ENCODE measurements at places on chromosomes 11 and 22.

DNA sequence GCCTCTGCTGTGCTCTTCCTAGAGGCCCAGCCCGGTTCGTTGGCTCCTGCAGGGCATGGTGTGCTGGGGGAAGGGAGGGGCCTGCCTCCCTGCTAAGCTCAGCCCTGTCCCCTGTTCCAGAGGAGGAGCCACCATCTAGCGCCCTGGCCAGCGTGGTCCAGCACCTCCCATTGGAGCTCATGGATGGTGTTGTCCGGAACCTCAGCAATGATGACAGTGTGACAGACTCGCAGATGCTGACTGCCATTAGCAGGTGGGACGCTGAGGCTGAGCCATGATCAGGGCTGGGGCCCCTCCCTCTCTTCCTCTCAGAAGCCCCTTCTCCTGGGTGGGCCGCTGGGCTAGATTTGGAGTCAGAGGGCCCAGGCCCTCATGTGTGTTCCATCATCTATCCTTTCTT lies 9.1 kb downstream of the USP35 start:
- DNase-seq = no peak

GRCh38 chr11:47137476-47137875 lies 39.2 kb downstream of the ARFGAP2 start:
- DNase-seq = no peak

DNA sequence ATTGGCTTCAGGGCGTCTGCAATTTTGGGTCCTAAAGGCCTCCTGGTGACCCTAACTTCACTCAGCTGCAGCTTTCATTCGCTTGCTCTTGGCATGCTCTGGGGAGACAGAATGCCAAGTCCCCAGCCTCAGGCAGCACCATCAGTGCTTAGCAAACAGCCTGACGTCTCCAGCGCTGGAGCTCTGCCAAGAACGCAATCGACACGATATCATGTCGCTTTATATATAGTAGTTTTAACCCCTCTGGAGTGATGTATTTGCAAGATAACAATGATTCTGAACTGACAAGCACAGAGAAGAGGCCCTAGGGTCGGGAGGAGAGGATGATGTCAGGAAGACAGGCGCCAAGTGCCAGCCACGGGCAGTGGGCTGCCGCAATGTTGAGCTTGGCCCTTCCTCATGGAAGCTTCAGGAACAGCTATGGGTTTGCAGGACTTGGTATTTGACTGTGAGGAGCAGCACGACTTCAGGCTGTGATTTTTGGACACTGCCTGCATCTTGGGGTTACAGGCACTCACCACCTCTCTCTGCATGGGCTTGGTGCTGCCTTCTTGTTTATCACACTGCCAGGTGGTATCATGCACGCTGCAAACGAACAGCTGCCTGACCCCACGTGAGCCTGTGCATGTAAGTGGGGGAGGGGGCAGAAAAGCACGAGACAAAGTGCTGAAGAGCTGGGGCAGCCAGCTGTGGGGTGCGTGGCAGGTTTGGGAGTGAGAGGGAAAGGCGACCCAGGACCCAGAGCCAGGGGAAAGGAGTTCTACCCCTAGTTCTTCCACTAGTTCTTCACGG lies 26.1 kb downstream of the B3GAT1 start:
- DNase-seq = no peak

DNA sequence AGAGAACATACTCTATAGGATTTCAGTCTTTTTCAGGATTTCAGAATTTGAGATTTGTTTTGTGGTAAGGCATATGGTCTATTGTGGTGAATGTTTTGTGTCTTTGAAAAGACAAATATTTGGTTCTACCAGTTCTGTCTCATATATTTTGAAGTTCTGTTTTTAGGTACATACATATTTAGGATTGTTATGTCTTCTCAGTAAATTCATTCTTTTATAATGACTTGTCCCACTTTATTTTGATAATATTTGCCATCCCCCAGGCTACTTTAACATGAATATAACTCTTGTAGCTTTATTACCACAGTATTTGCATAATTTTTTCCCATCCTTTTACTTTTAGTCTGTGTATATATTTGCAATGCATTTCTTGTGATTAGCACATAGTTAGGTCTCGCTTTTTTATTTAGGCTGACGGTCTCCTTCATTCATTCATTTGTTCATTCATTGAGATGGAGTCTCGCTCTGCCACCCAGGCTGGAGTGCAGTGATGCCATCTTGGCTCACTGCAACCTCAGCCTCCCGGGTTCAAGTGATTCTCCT lies 32.1 kb downstream of the MTMR3 start:
- no peak for DNase-seq

DNA sequence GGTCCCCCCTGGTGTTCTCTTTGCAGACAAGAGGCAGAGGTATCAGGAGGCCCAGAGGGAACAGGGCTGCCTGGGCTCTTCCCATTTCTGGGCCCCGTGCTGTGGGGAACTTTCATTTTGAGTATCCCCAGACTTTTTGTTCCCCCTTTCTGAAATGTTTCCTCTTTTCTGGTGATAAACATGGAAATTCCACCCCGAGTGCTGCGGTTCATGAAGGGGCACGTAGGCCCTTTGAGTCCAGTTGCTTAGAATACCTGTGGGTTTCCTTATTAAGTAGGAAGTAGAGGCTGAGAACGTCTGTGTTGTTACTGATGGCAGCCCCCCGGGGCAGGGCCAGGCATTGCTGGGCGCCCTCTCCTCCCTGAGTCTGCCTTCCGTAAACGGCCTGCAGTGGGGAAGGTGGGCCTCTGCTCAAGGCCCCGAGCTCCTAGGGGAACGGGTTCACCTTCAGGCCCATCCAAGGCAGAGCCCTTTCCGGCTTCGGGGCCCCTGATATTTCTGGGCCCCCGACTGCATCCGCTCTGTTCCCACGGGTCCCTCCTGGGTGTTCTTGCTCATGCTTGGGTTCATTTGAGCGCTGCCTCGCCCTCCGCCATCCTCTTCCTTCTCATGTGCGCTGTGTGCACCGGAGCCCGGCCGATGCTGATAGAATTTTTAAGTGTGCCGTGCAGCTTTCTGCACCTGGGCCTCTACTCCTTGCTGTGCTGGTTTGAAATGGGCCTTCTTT lies 12.0 kb downstream of the TBC1D22A start:
- DNase-seq = no peak

DNA sequence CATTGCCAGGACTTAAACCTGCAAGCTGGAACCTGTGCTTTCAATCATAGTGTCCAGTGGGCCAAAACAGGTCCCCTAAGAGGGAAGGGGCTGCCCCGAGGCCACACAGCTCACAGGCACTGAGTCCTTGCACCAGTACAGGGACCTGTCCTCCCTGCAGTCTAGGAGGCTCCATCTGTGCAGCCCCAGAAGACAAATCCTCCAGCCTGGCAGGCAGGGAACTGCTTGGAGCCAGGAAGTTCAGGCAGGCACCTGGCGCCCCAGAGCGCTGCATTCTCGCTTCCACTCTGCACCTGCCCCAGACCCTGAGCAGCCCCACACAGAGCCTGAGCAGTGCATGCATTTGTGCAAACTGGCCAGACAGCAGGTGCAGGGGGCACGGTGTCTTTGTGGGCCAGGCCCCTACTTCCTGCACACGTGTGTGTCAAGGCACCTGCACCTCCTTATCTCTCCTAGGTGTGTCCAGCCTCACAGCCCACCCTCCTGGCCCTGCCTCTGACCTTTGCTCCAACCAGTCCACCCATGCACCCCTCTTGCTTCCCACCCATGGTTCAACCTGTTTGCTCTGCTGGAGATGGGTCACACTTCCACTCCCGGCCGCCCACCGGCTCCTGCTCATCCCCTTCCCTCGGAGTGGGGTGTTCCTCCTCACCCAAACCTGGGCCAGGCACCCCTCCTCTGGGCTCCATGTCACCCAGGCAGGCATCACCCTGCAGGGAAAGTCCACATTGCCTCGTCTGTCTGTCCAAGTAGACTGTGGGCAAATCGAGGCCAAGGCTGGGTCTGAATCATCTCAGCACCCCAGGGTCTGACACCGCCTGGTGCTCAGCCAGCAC lies 19.0 kb downstream of the LINC01488 start:
- DNase-seq = no peak

DNA sequence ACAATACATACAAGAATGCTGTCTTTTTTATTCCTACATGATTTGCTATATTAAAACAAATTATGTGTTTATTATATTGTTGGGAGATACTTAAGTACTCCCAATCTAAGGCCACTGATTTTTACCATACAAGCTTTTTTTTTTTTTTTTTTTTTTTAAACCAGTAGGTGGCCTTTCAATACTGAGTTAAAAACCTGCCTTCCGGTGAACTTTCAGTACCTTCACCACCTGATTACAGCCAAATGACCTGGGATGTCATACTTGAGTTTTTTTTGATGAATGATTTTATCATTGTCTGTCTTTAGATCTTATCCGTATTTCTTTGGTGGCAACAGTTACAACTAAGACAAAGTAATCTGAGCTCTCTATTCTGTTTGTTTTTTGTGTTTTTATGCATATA lies 94.0 kb upstream of the FOLH1 start:
- DNase-seq = no peak

- no peak for DNase-seq
Measured at GRCh38 chr11:111870522-111870885, 877 bp downstream of the ALG9 start.

GRCh38 chr11:124884340-124884739 lies 13.3 kb downstream of the ROBO4 start:
- no peak for DNase-seq

DNA sequence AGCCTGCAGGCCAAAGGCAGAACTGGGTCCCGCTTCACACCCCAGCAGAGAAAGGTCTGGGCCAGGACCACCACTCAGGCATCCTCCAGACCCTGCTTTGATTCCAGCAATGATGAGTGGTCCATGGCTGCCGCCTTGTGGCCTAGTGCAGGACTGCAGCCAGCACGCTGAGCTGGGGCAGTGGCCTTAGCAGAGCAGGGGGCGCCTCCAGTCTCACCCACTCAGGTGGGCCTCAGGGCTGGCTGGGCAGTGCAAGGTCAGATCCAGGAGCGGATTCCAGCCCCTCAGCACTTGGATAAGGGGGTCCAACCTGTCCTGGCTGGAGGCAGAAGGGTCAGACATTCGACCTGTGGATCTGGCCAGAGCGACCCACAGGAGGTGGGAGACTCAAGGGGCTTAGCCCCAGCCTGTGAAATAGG lies 9.6 kb upstream of the PDE2A start:
- DNase-seq = no peak

GRCh38 chr22:23215294-23216241 lies 35.3 kb downstream of the BCR start:
- no peak for DNase-seq

DNA sequence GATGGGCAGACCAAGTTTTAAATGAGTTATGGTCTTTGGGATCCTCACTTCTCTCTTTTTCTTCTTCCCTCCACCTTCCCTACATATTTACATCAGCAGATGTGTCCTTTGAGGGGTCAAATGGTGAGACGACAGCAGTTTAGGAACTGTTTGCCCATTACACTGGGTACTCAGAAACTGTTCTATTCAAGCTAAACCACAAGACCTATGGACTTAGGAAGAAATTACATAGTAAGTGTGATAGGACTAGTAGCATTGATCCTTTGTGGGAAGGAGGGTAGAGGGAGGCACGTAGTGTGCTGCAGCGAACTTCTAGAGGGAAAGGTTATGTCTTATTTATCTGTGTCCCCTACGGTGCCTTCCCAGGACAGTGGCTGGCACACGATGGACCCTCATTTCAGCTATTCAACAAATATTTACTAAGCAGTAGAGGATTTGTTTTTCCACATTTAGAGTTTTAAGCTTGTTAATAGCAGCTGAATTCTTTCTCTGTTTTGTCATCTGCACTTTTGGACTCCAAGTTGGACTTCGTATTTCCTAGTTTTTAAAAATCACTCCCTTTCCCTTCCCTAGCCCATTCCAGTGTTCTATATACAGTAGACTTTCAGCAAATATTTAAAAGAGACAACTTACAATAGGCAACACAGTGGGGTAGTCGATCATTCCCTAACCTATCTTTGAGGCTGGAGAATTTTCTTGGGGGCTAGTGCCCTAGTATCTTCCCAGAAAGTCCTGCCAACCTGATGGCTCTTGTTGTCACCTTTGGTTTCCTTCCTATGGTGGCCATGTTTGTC lies 13.9 kb downstream of the FZD4 start:
- DNase-seq = no peak

DNA sequence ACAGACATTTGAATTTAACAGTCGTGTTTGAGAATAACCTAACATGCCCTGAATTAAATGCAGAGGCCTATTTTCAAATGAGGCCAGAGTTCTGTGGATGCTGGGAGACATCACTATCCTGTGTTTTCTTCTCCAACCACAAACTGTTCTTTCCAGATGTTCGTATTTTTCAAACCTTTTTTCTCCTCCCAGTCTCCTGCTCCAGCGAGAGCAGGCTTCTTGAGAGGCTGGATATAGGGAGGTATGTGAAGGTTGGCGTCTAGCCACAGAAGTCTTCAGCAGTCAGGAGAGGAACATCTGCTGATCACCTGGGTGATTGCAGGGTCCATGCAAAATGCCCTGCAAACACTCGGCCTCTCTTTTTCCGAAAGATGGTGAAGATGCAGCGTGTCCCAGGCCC lies 126.3 kb downstream of the C11orf91 start:
- no peak for DNase-seq

GRCh38 chr11:111378861-111379601 lies at the start of gene POU2AF1:
TSS of gene POU2AF1 (minus strand) at chr11:111379275. CDS start at chr11:111379177, 98 bp downstream.
- DNase-seq = no peak

DNA sequence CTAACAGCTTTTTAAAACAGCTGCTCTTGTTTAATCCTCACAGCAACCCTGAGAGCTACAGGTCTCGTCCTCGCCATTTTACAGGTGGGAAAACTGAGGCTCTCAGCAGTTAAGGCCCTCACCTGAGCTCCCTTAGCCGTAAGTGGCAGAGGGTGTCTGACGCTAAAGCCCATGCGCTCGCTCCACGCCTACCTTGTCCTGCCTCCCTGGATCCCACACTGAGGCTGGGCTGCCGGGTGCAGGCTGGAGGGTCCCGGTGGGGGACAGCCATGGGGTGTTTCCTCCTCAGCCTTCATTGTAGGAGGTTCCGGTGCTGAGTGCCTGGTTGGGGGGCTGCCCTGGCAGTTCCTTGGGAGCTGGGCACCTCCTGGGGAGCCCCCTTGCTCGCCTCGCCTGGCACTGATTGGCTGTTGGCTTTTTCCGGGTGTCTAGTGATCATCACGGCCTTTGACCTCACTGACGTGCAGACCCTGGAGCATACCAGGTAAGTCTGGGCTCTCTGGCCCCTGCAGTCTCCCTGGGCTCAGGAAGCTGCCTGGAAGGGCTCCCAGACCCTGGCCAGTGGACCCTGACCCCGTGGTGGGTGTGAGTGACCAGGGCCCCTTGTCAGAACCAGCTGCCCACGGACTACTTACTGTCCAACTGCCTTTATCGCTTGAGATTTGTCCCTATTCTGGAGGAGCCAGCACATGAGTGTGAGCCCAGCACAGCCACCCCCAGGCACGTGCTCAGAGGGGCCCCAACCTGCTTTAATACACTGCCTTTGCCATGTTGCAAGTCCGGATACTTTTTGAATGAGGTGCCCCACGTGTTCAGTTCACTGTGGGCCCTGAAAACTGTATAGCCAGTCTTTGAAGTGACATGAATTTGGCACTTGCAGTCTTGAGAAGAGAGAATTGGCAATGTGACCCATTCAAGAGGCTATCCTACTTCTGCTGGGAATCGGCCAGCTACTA lies 12.6 kb downstream of the RAB36 start:
- no peak for DNase-seq

- no peak for DNase-seq
Measured at GRCh38 chr11:79960461-79960860, 519.6 kb upstream of the TENM4 start.
